ENCODE measurements at places on chromosomes 5 and 9. TPM values are rescaled to one million over a fixed set of nuclear protein-coding genes. Genes with fewer than 3 reads are reported as not detected.

DNA sequence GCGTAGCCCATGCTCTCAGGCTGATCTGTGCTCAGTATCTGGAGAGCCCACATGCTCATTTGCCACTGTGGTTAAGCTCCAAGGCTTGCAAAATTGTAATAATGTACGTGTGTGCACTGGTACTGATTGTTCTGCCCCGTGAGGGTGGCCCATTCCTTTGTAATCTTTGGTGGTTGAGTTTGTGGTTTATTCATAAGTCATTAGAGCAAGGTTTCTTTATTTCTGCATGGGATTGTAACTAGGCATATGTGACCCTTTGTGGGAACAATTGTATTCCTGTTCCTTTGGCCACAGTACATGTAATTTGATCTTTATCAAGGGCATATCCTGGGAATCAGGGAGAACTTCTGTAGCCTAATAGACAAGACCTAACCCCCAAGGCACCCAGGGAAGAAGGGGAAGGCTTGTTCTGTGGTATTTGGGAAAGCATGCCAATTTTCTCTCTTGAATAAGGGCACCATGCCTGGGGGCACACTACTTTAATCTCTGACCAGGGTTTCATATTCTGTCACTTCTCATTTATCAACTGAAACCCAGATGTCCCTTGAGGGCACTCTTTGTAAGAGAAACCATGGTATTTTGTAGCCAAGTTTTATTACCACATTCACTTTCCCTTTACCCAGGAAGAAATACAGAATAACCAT, 74.6 kb downstream of the NPR3 start:
- DNase-seq: no peak

GRCh38 chr5:111596705-111597104, 84.4 kb upstream of the STARD4 start:
- DNase-seq: no peak

DNA sequence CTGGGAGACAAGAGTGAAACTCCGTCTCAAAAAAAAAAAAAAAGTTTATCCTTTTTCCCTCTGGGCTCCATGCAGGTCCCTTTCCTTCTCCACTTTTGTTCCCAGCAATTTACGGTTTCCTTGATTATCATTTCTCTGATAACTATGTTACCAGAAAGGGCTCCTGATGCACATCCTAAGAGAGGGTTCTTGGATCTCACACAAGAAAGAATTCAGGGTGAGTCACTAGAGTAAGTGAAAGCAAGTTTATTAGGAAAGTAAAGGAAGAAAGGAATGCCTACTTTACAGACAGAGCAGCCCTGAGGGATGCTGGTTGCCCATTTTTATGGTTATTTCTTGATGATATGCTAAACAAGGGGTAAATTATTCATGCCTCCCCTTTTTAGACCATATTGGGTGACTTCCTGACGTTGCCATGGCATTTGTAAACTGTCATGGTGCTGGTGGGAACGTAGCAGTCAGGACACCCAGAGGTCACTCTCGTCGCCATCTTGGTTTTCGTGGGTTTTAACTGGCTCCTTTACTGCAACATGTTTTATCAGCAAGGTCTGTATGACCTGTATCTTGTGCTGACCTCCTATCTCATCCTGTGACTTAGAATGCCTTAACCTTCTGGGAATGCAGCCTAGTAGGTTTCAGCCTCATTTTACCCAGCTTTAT, 13.5 kb upstream of the MELK start:
- no peak for DNase-seq

Gene PRLR
- 0.30 TPM for total RNA-seq

Data from cardiac septum (tissue), 1 donor.